ENCODE measurements at places on chromosomes 3 and 15.

- no peak for DNase-seq
Measured at GRCh38 chr3:188914552-188914951, 257.2 kb upstream of the TPRG1 start.

DNA sequence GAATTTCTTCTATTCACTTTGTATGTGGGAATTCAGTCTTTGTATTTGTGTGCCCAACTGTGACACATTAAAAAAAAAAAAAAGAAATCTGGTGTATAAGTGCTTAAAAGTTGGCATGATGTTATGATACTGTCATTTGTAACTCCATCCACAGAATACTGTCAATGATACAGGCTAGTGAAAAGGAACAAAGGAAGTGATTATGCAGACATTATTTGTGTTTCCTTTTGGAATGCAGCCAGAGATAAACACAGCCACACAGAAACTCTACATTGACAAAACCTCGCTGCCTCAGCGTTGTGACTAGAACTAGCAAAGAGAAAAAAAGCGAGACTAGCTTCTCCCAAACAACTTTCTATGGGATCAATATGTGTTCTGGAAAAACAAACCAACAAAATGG lies 519.2 kb upstream of the AGTR1 start:
- peak; percentile 41 for DNase-seq

- DNase-seq: peak; percentile 78
Measured at GRCh38 chr15:82647045-82647834, at the start of gene CPEB1. Gene CPEB1, minus strand, starts transcription at chr15:82647363. Its CDS starts 18,904 bp downstream, at chr15:82628459.

DNA sequence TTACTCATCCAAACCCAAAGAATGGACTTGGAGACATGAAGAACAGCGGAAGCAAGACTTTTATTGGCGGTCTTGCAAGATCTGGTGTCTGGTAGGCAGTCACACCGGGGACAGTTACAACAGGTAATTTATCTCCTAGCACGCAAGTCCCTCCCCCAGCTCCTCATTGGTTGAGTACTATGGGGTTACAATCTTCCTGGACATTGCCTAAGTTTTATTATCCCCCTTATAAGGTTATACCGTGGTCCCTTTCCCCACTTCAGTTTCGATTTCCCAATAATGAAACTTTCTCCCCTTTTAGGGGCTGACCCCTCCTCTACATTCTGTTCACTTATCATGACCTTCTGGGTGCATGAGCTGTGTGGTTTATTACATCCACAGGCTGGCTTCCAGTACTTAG lies 18.7 kb downstream of the ARL8B start:
- DNase-seq: no peak

DNA sequence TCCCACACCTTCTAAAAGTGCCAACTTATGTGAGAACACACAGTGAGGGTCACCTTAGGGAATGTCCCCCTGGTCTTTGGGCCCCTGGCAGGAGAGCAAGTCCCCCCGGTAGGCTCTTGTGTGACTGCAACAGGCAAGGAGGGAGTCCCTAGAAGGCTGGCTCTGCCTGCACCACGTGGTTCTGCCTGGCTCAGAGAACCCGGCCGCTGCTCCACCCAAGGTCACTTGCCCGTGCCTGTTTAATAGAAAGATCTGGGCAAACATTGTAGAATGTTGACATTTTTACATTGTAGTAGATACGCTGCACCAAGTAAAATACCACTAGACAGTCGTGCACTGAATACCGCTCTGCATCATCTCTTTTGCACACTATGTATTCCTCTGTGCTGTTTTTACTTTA lies 21.9 kb downstream of the GABRA5 start:
- DNase-seq: no peak

DNA sequence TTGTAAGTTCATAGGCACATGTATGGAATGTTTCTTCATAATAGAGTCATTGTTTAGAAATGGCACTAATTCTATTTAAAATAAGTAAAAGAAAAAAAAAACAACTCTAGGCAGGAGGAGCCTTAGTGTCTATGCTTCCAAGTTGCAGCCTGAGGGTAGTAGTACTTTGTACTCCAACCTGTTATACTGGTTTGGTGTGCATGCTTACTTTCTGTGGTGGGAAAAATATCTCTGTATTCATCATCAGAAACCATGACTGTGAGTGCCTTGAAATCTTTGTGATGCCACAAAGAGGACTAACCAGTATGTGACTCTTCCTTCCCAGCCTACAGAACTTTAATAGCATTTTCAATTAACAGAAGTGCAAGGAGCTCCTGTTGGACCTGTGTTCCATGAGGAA lies 4.4 kb downstream of the NAALADL2 start:
- DNase-seq: no peak

- peak; percentile 76 for DNase-seq
Measured at GRCh38 chr3:54870423-54870822, 57.4 kb downstream of the LRTM1 start.

DNA sequence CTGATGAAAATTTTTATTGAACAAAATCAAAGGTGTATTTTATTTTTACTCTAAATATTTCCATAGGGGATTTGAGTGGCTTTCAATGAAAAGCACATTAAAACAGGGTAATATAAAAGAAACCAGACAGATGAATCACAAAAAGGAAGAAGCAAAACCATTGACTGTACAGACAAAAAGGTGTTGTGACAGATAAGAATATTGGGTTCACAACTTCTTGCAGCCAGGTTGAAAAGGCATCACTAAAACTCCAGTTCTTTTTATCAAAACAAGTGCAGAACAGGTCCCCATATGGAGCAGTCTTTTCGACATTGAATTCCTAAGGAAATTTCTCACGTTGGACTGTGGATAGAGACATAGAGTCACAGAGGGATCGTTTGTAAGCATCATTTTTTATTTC lies 53.8 kb downstream of the AGTR1 start:
- no peak for DNase-seq

- no peak for DNase-seq
Measured at GRCh38 chr3:80543154-80543553, 775.4 kb upstream of the ROBO1 start.

GRCh38 chr15:62822228-62822627 lies 220.3 kb upstream of the TPM1 start:
- DNase-seq: no peak

GRCh38 chr3:163773136-163773535 lies 1305.2 kb downstream of the SI start:
- no peak for DNase-seq

GRCh38 chr15:100133001-100133400 lies 208.8 kb downstream of the ADAMTS17 start:
- DNase-seq: no peak

DNA sequence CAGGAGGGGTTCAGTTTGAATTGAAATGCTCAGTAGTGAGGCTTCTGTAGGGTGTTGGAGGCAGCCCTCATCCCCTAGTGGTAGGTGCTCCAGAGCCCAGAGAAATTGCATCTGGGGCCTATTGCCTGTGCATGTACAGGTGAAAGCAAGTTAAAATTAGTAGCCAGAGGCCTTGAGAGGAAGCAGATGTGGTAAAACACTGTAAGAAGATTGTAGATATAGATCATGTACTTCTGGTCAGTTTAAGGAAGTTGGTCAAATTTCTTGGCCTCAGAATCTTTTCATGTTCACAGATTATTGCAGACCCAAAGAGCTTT lies 34.6 kb downstream of the IGSF10 start:
- DNase-seq: no peak

DNA sequence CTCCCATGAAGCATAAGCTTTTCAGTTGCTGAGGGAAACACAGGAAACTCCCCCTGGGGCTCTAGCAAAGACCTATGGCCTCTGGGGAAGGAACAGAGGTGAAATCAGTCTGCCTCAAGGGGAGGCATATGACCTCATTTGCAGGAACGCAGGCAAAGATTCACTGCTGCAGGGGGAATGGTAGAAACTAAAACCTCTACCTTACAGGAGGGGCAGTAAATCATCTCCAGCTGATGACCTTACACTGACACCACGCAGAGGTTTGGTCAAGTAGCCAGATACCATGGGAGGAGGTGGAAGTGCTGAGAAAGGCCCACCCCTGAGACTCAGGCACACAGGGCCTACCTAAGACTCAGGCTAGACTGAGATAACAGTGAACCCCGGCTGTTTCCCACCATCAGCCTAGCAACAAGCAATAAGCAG lies 81.1 kb downstream of the RAD18 start:
- DNase-seq: no peak

DNA sequence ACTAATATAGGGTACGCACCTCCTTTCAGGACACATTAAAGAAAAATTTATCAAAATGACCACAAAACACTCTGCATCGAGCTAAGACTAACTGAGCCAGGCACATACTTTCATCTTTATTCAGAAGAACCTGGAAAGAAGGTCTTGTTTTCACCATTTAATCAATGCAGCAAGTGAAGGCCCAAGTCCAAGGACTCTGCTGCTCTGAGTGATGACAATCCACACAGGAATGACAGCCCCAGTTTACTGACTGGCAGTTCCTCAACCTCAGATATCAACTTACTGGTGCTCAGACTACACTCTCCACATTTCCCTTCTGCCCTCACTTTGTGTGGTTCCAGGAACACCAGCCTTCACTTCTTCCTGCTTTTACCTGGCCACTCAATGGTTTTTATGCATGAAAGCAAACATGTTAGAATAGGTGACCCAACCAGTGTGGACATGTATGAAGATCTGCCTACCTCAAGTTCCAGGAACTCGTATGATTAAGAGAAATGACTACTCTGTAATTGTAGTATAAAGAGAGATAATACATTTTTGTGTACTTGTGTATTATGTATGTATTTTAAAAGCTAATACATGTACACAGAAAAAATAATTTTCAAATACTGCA lies 29.1 kb upstream of the RASA2 start:
- DNase-seq: no peak

GRCh38 chr3:111733154-111733553 lies 125.9 kb upstream of the PHLDB2 start:
- DNase-seq: no peak

- DNase-seq: no peak
Measured at GRCh38 chr3:67647390-67647878, 7.0 kb downstream of the SUCLG2 start.

DNA sequence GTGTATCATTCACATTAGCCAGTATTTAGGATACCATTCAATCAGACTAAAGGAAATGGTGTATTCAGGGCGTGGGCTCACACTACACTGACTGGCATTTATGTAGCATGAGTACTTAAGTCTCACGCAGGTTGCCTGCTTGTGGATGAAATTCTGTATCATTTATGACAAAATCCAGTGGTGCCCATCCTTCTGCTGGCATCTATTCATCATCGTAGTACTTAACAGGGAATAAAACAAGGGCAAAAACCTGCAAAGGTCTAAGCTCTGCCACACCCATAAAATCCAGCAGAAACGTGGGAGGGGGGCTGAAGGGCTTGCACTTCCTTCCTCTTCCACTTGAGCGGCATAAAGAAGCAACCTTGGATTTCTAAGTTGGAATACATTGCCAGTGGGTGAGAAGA lies 2.7 kb downstream of the GAP43 start:
- no peak for DNase-seq

- no peak for DNase-seq
Measured at GRCh38 chr15:25062551-25063430, 108.0 kb downstream of the SNRPN start.

DNA sequence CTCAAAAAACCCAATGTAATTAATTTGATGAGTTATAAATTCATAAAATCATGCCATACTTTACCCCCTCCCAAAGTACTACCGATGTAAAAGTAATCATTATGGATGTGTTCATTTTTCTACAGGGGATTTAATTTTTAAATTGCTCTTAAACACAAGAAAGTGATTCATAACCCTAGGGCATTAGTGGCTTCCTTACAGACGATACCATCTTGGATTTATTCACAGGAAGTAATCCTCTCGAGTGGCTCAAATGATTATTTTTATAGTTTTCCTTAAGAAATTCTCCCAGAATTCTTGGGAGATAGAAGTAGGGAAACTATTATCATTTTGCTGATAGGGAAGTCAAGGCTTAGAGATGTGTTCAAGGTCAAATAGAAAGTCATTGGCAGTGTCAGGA lies 80.9 kb downstream of the PEX5L start:
- DNase-seq: no peak

DNA sequence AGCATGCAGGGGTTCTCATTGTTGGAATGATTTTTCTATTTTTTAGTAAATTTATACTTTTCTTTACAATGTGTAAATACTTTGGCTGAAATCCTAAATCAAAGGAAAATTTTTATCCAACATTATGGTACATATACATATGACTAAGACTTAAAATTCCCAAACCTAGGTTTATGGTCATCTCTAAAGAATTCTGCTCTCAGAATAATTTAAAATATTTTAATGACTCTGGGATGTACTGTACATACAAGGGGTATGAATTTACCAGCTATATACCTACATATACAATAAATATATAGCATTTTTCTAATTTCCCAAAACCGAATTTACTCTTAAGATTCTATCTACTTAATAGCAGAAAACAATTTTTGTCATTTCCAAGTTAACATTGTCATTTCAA lies 137.9 kb upstream of the POU1F1 start:
- no peak for DNase-seq

DNA sequence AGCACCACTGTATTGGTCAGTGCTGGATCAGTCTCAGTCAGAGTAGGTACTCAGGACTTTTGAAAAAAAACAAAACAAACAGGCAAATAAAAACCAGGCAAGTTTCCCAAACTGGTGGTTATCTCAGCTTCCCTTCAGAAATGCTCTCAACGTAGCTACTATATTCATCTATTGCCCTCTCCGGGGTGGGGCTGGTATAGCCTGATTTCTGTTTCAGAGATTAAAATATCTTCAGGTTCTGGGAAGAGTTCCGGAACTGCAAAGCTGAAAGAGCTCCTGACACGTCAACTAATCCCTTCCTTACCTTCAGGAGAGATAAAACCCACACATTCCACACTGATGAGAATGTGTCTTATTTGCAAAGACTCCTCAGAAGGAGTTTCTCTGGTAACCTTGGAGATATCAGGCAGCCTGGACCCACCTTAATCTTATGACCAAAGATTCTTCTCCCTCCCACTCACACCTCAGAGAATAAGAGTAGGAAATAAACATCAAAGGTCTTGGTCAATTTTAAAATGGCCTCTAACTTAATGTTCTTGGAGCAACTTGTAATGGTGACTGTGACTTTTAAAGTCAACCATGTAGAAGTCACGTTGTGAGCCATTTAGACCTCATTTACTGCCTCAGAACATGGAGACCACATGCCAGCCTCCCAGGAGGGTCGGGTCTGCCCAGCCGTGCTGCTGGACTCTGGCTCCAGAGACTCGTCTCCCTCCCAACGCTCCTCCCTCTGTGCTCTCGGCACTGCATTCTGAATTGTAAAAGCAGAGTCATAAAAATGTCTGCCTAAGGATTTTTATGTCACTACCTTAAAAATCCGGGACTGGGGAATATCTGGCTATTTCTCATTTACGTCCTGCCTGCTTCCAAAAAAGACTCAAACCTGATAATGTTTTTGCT lies 53.8 kb downstream of the CDCP1 start:
- no peak for DNase-seq

GRCh38 chr3:102454181-102454580 lies 19.4 kb downstream of the ZPLD1 start:
- no peak for DNase-seq
